ENCODE measurements at places on chromosomes 4 and X.

DNA sequence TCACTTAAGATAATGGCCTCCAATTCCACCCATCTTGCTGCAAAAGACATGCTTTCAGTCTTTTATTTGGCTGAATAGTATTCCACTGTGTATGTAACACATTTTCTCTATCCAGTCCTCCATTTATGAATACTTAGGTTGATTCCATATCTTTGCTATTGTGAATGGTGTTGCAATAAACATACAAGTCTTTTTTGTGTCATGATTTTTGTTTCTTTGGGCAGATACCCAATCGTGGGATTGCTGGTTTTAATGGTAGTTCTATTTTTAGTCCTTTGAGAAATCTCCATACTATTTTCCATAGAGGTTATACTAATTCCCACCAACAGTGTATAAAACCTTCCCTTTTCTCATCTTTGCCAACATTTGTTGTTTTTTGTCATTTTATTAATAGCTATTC is 180.9 kb downstream of the SMIM20 start:
- DNase-seq: no peak

- DNase-seq: no peak
Observed at GRCh38 chr4:28449085-28449484, 1588.4 kb downstream of the STIM2 start.

GRCh38 chr4:6134612-6135220 is 65.6 kb downstream of the JAKMIP1 start:
- DNase-seq: no peak

- DNase-seq: no peak
Observed at GRCh38 chrX:40449396-40449795, 131.4 kb upstream of the ATP6AP2 start.

DNA sequence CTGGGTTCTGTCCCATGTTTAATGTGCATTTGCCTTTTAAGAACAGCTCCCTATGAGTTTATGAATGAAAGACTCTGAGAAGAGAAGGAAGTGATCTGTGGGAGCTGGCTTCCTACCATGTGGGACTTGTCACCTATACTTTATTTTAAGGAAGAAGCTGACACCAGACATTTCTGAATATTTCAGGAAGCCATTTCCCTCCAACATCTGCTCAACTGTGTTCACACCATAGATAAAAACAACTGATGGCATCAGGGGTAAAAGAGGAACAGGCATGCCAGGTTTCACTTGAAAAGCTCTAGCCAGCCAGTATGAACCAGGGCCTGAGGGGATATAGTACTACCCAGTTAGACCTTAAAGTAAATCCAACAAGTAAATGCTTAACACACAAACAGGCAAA is 116.0 kb downstream of the COL4A6 start:
- DNase-seq: no peak

GRCh38 chrX:150768132-150768485 is 74.9 kb downstream of the MTMR1 start:
- no peak for DNase-seq

DNA sequence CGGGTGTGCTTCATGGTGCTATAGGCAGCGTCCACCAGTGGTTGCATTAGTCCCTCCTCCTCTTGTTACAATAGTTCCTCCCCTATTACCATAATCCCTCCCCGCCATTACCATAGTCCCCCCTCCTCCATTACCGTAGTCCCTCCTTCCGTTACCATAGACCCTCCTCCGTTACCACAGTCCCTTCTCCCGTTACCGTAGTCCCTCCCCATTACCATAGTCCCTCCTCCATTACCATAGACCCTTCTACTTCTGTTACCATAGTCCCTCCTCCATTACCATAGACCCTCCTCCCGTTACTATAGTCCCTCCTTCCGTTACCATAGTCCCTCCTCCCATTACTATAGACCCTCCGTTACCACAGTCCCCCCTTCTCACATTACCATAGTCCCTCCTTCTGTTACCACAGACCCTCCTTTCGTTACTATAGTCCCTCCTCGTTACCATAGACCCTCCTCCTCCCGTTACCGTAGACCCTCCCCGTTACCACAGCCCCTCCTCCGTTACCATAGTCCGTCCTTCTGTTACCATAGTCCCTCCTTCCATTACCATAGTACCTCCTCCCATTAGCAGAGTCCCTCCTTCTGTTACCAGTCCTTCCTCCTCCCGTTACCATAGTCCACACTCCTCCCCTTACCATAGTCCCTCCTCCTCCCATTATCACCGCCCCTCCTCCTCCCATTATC is 129.6 kb downstream of the DHRSX start:
- no peak for DNase-seq

- DNase-seq: no peak
Observed at GRCh38 chr4:81378386-81378785, 93.3 kb downstream of the RASGEF1B start.

DNA sequence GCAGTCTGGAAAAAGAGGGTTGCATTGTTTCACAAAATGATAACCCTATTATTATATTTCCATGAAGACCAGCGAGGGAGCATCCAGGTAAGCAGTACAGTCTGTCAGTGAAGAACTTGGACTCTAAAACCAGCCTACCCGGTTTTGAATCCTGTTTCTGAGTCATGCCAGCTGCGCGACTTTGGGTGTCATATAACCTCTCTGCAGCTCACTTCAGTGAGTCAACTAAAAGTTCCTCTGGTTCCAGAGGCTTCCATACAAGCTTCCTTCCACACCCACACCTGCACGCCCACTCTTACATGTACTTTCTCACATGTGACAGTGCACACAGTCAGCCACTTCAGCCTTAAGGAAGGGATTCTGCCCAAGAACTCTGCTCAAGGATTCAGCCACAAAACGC is 49.8 kb upstream of the PRPS2 start:
- DNase-seq: no peak

- no peak for DNase-seq
Observed at GRCh38 chr4:6999172-7000086, 43.7 kb upstream of the TADA2B start.

- no peak for DNase-seq
Observed at GRCh38 chrX:43728966-43729365, 72.9 kb downstream of the MAOA start.

GRCh38 chr4:151325111-151325948 is at the start of gene SH3D19:
SH3D19 (minus strand) TSS chr4:151325605; CDS start chr4:151325352, 253 bp downstream.
- peak; percentile 60 for DNase-seq

DNA sequence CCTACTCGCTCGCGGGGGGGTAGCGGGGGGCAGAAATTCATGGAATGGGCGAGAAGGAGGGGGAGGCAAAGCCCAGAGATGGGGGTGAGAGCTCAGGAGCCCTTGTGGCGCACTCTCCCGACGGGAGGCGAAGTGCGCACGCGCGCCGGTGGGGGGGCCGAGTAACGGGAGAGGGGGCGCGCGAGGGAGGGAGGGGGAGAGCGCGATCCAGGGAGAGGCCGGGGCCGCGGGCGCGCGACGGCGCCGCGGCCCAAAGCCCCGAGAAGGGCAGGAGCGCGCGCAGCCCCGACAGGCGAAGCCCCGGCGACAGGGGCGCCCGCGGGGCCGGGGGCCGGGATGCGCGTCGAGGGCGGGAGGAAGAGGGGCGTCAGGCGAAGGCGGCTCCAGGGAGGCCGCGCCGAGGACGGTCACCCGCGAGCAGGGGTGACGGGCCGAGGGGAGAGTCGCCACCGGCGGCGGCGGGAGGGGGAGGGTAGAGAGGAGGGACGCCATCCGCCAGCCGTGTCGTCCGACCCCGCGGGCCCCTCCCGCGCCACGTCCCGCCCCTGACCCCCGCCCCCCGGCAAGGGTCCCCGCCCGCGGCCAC is 421 bp downstream of the MECP2 start:
- peak; percentile 65 for DNase-seq

- DNase-seq: no peak
Observed at GRCh38 chr4:153060196-153060595, 124.1 kb downstream of the FHDC1 start.

DNA sequence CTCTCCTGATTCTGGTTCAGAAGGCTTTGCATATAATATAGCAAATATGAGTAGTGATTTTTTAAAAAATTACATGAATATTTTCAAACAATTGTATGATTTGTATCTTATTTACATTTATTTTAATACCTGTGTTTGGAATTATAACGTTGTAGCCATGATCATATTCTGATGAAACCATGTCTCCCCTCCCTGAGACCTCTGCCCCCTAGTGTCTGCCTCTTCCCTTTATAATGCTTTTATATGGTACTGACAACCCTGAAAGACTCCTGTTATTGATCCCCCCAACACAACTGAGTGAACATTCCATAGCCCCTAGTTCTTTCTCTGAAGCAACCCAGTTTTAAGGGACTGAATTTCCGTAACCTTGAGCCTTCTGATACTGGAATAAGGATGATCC is 187.4 kb downstream of the SOX3 start:
- DNase-seq: no peak

- no peak for DNase-seq
Observed at GRCh38 chr4:105551965-105552746, at the start of gene ARHGEF38. ARHGEF38 (plus strand) TSS chr4:105552620; CDS start chr4:105552766, 146 bp downstream.

DNA sequence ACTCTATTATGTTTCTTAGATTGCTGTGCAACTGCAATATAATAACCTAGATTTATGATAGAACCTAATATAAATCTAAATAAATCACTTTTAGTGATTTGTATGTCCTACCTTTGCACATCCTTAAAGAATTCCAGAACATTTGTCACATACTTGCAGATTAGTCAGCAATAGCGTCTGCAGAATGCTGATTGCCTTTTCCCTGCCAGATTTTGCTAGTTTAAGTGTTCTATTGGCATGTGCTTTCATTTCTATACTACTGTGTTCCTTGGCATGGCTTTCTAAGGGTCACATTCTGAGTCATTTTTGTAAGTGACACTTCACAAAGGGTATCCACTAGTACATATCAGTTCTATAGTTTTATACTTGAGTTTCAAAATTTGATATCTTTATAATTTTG is 303.1 kb upstream of the GIMD1 start:
- DNase-seq: no peak

- no peak for DNase-seq
Observed at GRCh38 chr4:1834047-1834775, 21.7 kb downstream of the LETM1 start.

DNA sequence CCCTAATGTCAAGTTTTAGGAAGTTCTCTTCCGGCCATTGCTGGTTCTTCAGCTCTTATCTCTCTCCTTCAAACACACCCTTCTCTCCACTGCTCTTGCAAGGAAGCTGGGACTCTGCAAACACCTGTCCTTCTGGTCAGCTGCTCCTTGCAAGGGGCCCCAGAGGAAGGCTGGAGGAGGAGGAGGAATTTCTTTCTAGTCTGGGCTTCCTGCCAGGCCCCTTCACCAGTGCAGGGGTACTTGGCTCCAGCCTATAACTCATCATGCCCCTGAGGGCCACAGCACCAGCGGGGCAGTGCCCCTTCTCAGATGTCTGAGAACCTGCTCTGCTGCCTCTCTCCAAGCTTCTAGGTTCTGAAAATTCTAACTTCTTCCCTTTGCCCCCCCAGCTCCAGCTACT is 46.7 kb downstream of the REELD1 start:
- DNase-seq: no peak

DNA sequence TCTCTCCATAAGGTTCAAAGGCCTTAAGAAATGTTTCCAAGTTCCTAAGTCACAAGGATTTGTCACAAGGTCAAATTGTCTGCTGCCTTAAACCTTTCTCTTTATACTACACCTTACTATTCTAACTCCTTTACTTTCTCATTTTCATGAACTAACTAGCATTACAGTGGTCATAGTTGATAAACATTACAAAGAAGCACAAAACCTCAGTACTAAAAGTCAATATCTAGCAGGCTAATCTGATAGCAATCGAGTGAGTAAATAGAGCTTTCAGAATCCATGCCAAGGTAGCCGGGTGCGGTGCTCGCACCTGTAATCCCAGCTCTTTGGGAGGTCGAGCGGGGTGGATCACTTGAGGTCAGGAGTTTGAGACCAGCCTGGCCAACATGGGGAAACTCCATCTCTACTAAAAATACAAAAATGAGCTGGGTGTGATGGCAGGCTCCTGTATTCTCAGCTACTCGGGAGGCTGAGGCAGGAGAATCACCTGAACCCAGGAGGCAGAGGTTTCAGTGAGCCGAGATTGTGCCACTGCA is 510.0 kb downstream of the GBA3 start:
- no peak for DNase-seq

DNA sequence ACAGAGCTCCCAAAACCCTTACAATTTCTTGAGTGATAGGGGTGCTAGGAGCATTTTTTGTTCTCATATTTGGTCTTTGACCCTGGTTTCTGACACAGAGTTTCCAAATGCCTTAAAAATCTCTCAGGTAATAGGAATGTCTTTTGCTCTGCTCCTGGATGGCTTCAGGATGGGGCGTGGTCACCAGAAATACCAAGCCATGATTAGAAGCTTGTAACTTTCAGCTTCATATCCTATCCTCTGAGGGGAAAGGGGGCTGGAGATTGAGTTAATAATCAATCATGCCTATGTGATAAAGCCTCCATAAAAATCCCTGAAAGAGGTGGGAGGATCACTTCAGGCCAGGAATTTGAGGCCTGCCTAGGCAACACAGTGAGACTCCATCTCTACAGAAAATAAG is 34.6 kb upstream of the IL9R start:
- DNase-seq: no peak

DNA sequence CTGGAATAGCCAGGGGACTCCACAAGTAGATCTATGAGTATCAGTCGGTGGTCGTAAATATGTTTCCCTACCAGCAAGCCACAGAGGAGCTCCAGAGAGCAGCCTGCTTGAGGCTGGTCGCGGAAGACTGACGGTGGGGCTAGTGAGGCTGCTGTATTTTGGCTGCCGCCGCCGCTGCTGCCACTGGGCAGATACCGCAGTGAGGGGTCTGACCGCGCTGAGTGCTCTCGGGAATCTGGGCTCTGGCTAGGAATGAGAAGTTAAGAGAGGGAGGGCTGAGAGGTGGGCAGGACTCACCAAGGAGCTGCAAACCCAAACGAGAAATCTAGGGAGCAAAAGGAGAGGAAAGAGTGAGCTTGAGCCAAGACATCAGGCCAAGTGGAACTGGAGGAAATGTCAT is at the start of gene EXOC1L:
Gene EXOC1L (plus strand): TSS at position 157 of the 400 bp plus-strand sequence. CDS start 237 bp downstream, at position 394.
- DNase-seq: no peak

DNA sequence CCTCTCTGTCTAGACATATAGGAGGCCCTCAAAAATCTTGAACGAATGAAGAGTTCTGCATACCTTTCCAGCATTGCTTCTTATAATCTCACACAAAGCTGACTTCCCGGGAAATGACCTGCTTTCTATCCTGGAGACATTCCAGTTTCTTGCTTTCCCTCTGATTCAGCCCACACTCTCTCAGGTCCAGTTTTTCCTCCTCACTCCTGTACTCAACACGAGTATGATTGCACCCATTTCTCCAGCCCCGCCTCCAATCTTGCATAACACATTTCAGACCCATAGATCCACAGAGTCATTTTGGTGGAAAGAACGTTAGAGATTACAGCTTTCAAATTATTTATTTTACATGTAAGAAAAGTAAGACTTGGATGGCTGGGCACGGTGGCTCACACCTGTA is 127.5 kb upstream of the TLR3 start:
- DNase-seq: no peak

- DNase-seq: no peak
Observed at GRCh38 chrX:111355523-111356115, 56.4 kb downstream of the DCX start.

- DNase-seq: no peak
Observed at GRCh38 chrX:9745417-9746115, 20.1 kb downstream of the GPR143 start.

GRCh38 chr4:78414116-78414515 is 137.5 kb upstream of the ANXA3 start:
- no peak for DNase-seq

- DNase-seq: no peak
Observed at GRCh38 chr4:32689518-32689917, 1969.3 kb downstream of the PCDH7 start.

Data from tibial artery (tissue), 4 donors.